Neural crest cell (in vitro differentiated cells): ENCODE measurements at places on chromosomes 6 and 20. TPM values are rescaled to one million over a fixed set of nuclear protein-coding genes. Genes with fewer than 3 reads are reported as not detected.

The SYCP2L gene
- total RNA-seq, result 5.6 and 9.9 TPM in 2 replicates

The LGSN gene
- total RNA-seq, result not detected in 2 replicates

DNA sequence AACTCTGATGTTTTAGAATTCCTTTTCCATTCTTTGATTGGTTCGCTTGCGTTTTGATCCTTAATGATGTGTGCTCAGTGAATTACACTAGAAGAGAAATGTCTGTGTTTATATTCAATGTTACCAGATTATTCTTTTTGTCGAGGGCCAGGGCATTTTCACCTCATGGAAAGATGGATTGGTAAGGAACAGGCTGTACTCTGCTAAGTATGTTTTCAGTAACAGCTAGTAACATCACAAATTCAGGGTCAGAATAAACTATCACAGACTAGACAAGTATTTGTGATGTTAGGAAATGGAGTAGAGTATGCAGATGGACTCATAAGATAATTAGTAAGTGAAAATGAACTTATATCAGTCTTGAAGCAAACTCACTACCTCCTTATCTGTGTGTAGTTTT lies 235.6 kb downstream of the SOX4 start:
- H3K4me1 ChIP-seq, result peaks cover 42% of the 10 kb centered on the region
- DNase-seq, result no peak
- H3K36me3 ChIP-seq, result no peaks in the 10 kb centered on the region

DNA sequence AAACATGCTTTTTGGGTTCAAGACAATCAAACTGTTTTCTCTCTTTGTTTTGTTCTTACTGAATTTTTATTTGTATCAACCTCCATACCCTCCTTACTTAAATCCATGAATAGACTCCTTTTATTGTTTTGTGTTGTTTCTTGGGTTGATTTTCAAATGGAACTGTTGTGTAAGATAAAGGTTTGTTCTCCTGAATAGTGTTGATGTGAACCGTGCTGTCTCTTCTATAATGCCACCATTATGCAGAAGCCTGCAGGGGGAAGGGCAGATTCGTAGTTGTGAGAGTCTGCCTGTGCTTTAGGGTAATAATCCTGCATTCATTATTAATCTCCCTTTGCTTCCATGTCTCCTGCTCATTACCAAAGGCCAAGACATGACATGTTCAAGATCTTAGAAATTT lies 105.9 kb downstream of the CDKAL1 start:
- H3K4me1 ChIP-seq, result peaks cover 18% of the 10 kb centered on the region
- H3K4me3 ChIP-seq, result peak overlapping the region; percentile 11
- H3K27ac ChIP-seq, result no peak overlapping the region
- no peaks in the 10 kb centered on the region for H3K27me3 ChIP-seq
- peaks cover 10% of the 10 kb centered on the region for H3K36me3 ChIP-seq

GRCh38 chr20:2303673-2304072 lies 7.9 kb downstream of the TGM3 start:
- DNase-seq, result no peak
- H3K4me1 ChIP-seq, result no peaks in the 10 kb centered on the region
- H3K36me3 ChIP-seq, result no peaks in the 10 kb centered on the region
- no peak overlapping the region for H3K4me3 ChIP-seq

- no peak overlapping the region for H3K27ac ChIP-seq
- H3K36me3 ChIP-seq, result no peaks in the 10 kb centered on the region
- DNase-seq, result no peak
- peaks cover under 1% of the 10 kb centered on the region for H3K27me3 ChIP-seq
- no peaks in the 10 kb centered on the region for H3K4me1 ChIP-seq
- H3K4me3 ChIP-seq, result no peak overlapping the region
Measured at GRCh38 chr6:136640132-136640915, 90.1 kb upstream of the MAP7 start.

DNA sequence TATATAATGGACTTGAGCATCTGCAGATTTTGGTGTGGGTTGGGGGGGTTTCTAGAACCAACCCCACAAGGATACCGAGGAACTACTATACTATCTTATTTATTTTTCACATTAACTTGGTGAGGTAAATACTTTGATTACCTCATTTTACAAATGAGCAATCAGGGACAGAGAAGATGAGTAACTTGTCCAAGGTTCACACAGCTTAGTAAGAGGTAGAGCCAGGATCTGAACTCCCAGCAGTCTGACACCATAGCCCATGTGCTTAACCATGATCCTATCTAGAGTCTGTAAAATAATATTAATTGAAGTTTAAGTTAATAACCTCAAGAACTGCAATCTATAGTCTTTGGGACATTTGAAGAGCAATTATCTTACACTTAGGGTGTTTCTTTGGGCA lies 28.6 kb downstream of the DHX35 start:
- H3K27ac ChIP-seq, result no peak overlapping the region
- no peaks in the 10 kb centered on the region for H3K4me1 ChIP-seq
- no peak for DNase-seq
- peaks cover 23% of the 10 kb centered on the region for H3K36me3 ChIP-seq
- no peak overlapping the region for H3K4me3 ChIP-seq
- no peaks in the 10 kb centered on the region for H3K27me3 ChIP-seq
